ENCODE measurements at places on chromosomes 1 and 21.

- no peak for DNase-seq
Observed at GRCh38 chr1:57839067-57839466, 415.2 kb upstream of the DAB1 start.

- DNase-seq = no peak
Observed at GRCh38 chr1:113396585-113396984, 6.3 kb downstream of the MAGI3 start.

DNA sequence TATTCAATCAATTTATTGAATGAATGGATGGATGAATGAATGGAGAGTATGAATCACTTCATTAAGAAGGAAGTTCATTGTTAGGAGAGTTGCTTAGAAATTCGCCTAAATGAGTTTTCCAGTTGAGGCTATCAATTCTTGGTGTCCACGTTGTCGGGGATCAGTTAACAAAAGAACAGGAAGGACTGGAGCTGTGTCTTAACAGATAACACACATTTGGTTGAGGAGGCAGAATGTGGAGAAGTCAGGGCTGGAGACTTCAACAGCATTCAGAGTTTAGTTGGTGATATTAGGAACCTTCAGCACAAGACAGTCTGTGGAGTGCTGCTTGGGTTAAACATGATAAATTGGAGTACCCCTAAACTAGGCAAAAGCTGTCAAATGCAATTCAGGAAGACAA lies 33.7 kb downstream of the ZBTB18 start:
- no peak for DNase-seq

DNA sequence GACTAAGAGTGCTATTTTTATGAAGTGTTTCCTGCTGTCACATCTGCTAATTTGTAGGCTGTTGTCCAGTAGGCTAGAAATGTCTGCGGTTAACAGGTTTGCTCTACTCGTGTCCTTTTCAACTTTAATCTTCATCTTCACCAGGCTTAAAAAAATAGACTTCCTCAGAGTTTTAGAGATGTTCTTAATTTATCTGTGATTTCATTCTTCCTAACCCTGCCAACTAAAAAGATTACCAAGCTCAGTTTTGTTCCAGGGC lies 66.8 kb downstream of the SASS6 start:
- DNase-seq = no peak

DNA sequence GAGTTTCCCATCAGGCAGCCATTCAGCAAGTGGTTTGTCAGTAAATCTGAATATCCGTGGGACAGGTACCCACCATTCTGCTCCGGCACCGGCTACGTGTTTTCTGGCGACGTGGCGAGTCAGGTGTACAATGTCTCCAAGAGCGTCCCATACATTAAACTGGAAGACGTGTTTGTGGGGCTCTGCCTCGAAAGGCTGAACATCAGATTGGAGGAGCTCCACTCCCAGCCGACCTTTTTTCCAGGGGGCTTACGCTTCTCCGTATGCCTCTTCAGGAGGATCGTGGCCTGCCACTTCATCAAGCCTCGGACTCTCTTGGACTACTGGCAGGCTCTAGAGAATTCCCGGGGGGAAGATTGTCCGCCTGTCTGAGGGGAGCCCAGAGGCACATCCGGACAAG lies 48.4 kb downstream of the B3GALT5 start:
- DNase-seq = no peak

DNA sequence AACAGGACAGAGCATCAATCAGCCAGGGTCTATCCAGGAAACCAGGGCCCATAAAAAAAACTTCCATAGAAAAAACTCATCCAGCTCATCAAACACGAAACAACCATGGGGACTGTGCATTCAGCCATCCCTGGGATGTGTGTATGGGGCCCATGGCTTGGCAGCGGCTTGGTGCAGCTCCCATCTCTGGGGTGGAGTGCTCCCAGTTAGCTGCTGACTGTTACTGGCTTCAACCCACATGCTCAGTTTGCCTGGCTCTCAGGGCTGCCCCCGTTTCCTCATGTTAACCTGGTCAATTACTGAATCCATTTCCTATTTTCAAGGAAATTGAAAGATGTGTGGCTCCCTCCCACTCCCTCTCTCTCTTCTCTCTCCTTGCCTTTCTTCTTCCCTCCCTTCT lies 37.3 kb upstream of the STUM start:
- DNase-seq = no peak

- no peak for DNase-seq
Observed at GRCh38 chr1:169309178-169310166, 58.1 kb downstream of the NME7 start.

DNA sequence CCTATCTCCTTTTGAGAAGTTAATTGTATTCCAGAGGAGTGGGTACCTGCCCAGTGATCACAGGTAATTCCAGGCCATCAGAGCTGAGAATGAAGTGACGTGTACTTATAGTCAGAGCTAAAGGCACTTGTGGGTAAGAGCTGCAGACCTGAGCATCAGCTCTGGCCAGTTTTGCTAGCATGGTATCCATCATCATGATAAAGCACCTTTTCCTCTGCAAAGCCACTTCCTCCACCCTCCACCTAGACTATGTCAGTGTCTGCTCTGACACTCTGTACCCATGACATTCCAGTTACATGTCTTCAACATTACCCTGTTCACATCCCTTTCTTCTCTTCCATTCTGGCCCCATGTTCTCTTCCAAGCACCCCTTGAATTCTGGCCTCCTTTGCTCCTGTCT lies 157.3 kb downstream of the GRIK3 start:
- no peak for DNase-seq

DNA sequence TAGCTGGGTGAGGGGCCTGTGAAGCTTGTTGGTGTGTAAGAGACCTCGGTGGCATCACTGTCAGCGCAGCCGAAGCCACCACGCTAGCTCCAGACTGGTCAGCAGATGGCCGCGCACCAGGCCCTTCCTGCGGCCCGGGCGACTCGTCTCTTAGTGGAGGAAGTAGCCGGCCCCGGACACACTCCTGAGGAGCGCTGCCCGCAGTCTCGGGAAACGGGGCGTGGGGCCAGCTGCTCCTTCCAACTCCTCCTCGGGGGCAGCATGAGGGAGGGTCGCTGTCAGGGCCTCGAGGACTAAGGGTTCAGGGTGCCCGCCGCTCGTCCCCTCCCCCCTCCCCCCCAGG lies 20.4 kb downstream of the H3-3A start:
- no peak for DNase-seq

DNA sequence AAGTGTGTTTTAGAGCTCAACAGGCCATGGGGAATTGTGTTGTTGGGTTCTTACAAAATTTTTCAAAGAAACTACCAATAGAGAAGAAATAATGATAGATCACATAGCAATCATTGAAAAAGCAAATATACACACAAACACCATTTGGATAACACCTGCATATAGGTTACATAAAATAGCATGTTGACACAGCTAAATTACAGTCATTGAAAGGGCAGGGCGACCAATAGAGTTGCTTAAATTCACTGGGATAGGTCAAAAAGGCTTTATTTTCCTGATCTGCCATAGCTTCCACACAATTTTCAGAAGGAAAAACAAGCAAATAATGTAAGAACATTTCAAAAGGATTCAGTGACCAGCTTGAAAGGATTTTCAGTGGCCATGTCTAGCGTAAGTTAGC lies 57.9 kb upstream of the FGGY start:
- no peak for DNase-seq

DNA sequence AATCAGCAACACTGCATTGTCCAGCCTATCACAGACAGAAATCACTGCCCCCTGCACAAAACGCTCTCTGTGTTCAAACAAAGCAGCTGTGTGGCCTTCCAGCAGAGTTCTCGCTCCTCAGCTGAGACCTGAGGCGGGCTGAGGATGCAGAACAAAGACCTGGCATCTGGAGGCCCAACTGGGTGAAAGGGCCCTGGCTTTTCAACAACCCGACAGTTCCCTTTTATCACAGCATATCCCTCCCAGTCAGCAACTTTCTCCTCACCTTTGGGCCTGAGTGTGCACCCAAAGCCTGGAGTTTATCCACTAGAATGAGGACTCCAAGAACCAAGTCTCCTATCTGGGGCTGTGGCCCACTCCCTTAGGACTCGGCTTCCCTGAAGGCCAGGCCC lies 42.6 kb upstream of the A3GALT2 start:
- DNase-seq = no peak

DNA sequence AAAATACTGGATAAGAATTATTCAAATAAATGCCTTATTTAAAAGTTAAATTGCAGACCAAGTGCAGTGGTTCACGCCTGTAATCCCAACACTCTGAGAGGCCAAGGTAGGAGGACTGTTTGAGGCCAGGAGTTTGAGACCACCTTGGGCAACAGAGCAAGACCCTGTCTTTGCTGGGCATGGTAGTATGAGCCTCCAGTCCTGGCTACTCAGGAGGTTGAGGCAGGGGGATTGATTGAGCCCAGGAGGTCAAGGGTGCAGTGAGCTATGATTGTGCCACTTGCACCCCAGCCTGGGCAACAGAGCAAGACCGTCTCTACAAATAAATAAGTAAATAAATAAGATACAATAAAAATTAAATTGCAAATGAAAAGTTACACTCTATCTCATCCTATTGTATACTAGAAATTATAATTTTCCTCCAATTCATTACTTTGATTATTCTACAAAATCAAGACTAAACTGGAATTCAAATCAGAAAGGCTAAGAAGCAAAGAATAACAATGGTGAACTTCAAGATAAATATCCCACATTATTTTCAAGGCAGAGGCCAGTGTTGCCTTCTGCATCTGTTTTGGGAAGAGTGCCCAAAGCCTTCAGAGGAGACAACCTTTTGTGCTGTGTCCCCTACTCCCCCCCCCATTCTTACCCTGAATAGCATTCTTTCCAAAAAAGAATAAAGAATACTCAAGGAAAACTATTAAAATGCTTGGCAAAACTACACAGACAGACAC lies 73.3 kb upstream of the IRF2BP2 start:
- DNase-seq = no peak

DNA sequence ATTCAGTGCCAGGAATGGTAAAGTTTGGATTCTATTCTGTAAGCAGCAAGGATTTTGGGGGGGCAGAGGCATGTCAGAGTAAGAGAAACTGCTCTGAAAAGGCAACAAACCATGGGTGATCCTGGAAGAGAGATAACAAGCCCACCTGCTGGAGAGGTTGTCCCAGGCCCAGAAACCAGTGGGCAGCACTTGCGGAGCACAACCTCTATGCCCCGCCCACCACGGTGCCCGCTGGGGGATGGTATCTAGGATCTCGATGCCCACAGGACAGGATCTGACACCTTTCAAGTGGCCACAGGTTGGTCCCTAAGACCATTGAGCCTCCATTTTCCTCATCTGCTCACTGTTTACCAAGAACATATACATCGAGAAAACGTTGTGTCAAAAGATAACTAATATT lies 20.3 kb upstream of the MUL1 start:
- DNase-seq = no peak

GRCh38 chr1:78153092-78153736 lies 107.4 kb downstream of the GIPC2 start:
- DNase-seq = no peak

- no peak for DNase-seq
Observed at GRCh38 chr1:223756806-223757700, 44.7 kb downstream of the CAPN2 start.

GRCh38 chr1:185156288-185156853 lies 382 bp downstream of the TRMT1L start:
- no peak for DNase-seq

- DNase-seq = no peak
Observed at GRCh38 chr1:226884966-226885820, 14.8 kb downstream of the PSEN2 start.

GRCh38 chr1:114328361-114328904 lies 174.8 kb upstream of the SYT6 start:
- DNase-seq = no peak

DNA sequence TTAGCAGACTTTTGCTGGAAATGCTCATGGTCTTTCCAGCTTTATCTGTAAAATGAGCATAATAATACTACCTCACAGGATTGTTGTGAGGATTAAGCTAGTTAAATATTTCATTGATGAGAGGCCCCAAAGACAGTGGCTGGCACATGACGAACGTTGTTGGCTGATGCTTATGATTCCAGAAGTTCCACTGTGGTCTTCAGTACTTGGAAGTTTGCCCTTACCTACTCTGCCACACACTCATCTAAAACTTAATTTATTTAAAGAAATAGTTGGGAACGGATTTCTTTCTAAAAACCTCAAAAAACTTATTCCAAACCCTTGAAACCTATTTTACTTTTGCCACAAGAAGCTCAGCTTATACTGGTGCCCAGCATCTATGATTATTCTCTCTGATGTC lies 170.7 kb downstream of the DHRS3 start:
- DNase-seq = no peak

- no peak for DNase-seq
Observed at GRCh38 chr1:201169971-201170532, 15.8 kb upstream of the TMEM9 start.

DNA sequence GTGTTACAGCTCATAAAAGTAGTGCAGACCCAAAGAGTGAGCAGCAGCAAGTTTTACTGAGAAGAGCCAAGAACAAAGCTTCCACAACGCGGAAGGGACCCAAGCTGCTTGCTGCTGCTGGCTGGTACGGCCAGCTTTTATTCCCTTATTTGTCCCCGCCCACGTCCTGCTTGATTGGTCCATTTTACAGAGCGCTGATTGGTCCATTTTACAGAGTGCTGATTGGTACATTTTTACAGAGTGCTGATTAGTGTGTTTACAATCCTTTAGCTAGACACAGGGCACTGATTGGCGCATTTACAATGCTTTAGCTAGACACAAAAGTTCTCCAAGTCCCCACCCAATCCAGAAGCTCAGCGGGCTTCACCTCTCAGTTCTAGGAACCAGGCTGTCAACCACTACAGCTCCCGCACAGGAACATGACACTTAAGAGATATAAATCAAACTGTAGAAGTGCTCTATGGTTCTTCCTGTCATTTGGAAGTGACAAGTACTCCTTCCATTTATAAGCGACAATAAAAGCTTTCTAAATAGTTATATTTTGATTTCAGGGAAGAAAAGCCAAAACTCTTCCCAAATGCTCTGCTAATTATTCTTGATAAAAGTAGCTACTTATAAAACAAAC lies 28.5 kb downstream of the RNF115 start:
- no peak for DNase-seq

GRCh38 chr1:21586222-21586621 lies 77.0 kb downstream of the ALPL start:
- no peak for DNase-seq

GRCh38 chr1:222165629-222166028 lies 382.3 kb downstream of the HHIPL2 start:
- DNase-seq = no peak

DNA sequence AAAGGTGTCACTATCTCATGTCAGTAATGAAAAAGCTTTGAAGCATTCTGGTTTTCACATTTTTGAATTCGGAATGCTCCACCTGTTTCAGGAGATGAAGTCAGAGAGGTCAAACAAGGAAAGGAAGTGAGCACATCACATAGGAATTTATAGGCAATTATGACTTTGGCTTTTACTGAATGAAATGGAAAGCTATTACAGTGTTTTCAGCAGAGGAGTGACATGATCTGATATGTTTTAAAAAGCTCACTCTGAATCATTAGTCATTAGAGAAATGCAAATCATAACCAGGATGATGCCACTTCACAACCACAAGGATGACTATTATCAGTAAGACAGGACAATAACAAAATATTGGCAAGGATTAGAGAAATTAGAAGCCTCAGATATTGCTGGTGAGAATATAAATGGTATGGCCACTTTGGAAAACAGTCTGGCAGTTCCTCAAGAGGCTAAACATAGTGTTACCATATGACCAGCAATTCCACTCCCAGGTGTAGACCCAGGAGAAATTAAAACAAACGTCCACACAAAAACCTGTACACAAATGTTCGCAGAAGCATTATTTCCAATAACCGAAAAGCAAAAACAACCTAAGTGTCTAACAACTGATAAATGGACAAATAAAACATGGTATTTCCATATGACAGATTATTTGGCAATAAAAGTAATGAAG lies 7.5 kb downstream of the TAF1A start:
- DNase-seq = no peak

- no peak for DNase-seq
Observed at GRCh38 chr1:53681351-53681976, 57.5 kb downstream of the GLIS1 start.

GRCh38 chr21:35508139-35508888 lies 459.2 kb upstream of the RUNX1 start:
- no peak for DNase-seq

Data from activated T-helper 2 cell treated with anti-CD3 and anti-CD28 coated beads, Interferon-gamma antibody, Interleukin-2, Interleukin-4, amounts not matched to agents 10 μg/mL and 5 μg/mL and 100 μg/mL, durations not matched to agents 14 hours and 24 hours and 36 hours (primary cell).